ENCODE measurements at places on chromosomes 2 and 18.
A peak's percentile ranks its signal among the peaks of the same experiment; 100 is the strongest.

DNA sequence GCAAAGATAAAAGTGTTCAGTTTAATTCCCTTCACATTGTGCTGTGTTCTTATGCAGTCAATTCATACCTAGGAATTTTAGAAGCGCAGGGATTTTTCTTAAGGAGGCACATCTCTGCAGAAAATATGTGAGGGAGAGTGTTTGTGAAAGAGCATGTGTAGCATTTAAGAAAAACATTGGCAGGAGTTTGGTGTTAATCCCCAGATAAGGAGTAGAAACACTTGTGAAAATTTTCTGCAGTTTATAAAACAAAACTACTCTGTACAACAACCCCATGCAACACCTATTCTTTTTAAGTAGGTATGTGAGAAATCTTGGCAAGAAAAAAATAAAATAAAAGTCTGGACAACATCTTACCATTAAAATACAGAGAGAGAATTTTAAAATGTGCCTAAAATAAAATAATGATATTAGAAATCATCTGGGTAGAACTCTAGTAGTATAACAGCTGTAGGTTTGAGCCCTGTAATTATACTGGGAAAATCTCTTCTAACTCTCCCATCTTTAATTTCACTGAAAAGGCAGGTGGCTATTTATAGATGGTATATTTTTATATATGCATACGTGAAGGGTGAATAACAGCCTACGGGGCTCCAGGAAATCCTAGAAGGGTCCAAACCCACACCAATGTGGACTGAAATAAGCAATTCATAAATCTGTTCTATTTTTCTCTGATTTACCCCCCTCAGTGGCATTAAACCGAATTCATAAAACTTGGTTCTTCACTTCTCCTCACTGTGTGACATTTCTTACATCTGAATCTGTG is 6.6 kb downstream of the FZD7 start:
- DNase-seq, result no peak

GRCh38 chr2:113887009-113887792 is 2.7 kb upstream of the ACTR3 start:
- DNase-seq, result no peak

- no peak for DNase-seq
Observed at GRCh38 chr2:45441571-45441970, 169.5 kb downstream of the SRBD1 start.

- DNase-seq, result no peak
Observed at GRCh38 chr2:201127152-201127511, 11.2 kb downstream of the CFLAR start.

DNA sequence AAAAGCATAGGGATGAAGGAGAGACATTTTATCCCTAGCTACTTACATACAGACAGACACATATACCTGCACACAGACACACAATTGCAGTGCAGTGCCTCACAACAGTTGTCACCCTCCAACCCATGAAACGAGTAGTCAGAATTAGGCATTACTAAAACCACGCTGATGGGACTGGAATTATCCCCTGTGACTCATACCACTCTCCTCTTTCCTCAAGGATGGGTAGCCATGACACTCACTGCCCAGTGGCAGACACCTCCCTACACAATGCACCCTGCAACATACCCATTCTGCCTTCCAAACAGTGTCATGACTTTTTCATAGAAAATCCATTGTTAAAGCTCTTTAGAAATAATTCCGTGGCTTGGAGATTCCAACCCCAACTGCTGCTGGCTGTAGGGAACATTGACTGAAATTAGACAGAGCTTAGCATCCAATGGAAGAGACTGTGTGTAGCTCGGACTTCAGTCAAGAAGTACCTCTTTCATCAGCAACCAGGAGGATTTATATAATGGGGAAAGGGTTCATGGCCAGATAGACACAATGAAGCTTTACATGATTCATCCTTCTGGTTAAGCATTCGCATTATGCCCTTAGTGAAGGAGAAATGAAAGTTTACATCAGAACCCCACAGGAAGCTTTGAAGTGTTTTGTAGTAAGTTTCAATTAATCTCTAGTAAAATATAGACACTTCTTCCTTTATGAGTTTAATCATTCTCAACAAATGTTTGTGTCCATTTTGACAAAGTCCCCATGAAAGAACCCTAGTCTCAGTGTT is 155.2 kb downstream of the FBXO15 start:
- no peak for DNase-seq

DNA sequence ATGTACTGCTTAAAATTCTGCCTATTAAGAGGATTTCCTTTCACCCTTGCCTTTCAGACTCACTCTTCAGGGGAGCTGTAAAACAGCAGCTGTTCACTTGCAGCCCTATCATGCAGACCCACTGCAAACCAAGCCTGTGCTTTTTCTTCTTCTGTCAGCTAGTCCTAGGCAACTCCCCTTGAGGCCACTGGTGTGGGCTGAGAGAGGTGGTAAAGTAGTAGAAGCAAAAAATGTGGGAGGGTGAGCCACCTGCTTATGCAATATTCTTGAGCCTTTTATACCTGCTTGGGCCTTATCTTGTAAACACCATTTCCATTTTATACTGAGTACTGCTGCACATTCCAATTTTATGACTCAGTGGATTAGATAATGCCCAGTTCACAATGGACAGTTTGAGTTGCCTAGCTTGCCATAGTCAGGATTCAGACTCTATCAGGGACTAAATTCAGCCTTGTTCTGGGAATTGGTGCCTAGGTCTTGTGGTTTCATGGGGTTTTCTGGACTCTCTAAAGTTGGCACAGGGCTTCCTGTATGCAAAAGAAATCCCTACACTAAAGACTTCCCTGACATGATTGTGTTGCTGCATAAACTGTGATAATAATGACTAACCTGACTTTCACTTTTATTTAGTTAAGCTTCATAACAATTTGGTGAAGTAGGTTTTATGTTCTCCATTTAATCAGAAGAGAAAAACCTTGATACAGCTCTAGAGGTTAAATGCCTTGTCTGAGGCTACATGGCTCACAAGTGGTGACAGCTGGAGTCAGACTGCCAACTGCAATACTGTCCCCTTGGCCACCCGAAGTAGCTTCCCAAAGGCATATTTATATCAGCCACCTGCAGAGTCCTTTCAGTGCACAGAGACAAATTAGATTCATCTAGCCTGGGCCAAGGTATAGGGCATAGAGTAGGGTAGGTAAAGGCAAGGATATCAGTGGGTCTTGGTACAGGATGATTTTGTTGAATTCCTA is 47.4 kb upstream of the KDM3A start:
- no peak for DNase-seq

GRCh38 chr2:233856184-233856583 is 1.8 kb upstream of the HJURP start:
- DNase-seq, result no peak

DNA sequence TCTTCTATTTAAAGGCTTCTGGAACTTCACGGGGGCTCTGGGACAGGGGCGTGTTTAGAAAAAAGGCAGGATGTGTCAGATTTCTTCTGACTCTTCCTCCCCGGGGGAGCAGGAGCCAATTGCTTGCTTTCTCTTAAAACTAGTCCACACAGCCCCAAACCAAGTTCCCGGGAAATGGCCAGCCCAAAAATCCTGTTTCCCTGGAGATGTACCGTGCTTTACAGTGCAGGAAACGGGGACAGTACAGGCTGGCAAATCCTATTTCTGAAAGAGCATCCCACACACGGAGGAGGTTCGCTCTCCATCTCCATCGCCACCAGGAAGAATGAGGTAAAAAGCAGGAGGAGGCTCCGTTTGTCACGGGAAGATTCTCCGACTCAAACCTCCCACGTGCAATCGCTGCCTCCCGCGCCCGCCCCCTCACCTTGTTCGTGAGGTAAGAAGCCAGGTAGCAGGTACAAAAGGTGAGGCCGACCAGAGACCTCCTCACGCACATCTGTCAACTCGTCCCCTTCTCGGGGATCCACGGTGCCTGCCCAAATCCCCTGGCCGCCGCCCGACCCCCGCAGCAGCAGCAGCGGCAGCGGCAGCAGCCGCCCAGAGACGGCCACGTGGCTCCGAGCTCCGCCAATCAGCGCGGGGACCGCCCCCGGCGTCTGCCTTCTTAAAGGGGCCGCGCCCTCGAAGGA is 15.6 kb upstream of the RIOK3 start:
- peak; percentile 92 for DNase-seq

DNA sequence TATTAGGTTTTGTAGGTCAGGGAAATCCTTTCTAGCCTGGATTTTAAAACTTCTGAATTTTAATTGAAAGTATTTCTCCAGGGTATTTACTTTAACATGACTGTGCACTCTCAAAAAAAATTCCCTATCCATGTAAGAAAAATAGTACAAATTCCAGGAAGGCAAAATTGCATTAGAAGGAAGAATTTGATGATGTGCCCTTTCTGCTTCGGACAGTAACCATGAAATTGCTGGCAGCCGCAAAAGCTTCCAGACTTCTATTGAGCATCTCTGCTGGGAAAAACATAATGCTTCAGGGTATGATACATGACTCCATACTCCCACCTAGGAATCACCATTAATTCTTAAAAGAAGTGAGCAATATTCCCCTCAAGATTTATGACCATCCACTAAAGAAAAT is 17.2 kb upstream of the KLF7 start:
- no peak for DNase-seq

- DNase-seq, result no peak
Observed at GRCh38 chr18:27577752-27578151, 392.6 kb upstream of the CHST9 start.

DNA sequence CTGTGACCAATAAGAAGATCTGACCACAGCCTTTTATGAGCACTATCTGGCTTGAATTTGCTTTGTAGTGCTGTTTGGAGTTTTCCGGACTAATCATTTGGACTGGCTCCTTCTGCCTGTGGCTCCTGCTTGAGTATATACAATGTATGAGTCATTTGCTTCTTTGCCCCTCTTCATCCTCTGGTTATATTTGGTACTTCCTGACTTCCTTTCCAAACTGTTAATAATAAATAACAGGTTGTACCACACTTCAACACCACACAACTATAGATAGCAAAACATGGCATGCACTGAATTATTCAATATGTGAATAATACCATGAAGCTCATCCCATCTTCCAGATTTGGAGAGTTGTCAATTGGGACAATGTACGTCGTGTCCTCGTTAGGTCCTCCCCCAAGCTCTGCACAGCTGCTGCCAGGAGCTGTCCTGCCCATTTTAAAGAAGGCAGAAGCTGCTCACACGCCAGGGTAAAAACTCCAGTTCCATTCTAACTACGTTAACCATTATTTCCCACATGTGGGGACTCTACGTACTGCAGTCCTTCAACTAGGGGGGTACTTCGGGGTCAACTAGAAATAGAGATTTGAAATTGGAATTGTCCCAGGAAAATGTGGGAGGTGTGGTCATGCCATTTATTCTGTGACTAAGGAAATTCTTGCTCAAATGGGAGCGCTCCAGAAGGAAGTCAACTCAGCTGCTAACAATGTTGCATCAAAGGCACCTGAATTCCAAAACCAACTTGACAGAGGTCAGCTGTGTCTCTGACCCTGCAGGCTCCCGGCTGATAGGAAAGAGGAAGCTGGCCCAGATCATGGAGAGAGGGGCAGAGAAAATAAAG is 38.1 kb downstream of the ST8SIA5 start:
- no peak for DNase-seq

- DNase-seq, result no peak
Observed at GRCh38 chr2:29050591-29050990, 23.7 kb downstream of the PCARE start.

DNA sequence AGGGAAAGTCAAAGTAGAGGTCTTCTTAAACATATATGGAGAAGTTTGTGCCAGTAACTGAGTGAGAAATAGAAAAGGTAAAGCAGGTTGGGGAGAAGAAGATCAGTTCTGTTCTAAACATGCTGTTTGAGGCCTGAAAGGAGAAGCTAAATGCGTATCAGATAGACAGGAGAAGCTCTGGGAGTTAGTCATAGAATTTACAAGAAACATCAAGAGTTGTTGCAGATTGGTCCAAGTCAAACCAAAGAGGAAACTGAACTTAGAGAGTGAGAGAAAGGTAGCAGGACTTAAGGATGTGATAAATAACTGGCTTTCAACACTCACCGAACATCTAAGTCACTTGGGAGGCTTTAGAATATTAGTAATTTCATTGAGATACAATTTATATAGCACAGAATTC is 29.2 kb upstream of the CERS6 start:
- DNase-seq, result no peak

GRCh38 chr2:44615950-44616518 is 254.3 kb downstream of the CAMKMT start:
- DNase-seq, result no peak

GRCh38 chr2:45331410-45331786 is 279.7 kb downstream of the SRBD1 start:
- DNase-seq, result no peak

DNA sequence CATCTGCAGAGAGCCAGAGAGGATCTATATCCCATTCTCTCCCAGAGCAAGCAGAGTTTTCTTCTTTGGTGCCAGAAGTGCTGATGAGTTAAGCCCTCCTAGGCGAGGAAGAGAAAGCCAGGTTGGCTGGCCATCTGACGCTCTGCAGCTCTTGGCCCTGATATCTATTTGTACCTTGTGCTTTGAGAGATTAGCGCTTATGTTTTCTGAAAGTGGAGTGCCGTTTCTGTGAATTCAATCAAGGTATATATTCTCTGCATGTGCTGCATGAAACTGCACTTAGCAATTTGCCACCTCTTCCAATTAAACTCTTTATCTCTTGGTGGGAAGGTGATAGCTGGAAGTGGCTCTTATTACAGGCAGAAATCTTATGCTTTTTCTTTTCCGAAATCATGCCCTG is 177.5 kb downstream of the LPIN1 start:
- no peak for DNase-seq

GRCh38 chr18:39713961-39714360 is 2148.4 kb upstream of the CELF4 start:
- DNase-seq, result no peak

DNA sequence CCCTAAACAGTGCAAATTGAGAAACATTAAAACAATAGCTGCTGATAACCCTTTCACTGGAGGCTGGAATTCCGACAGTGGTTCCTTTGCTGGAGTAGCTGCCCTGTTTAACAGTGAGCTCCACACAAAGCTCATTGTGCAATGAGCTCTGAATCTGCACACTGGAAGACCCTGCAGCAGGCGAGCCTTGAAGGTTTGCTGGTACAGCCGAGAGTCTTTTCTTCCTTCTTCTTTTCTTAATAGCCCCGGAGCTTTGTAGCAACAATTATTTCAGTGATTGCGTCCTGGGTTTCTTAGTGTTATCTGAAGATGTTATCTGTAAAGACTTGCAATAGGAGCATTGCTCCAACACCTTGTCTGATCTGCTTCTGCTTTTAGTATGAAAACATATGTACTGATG is 50.8 kb upstream of the CXCR4 start:
- DNase-seq, result no peak

DNA sequence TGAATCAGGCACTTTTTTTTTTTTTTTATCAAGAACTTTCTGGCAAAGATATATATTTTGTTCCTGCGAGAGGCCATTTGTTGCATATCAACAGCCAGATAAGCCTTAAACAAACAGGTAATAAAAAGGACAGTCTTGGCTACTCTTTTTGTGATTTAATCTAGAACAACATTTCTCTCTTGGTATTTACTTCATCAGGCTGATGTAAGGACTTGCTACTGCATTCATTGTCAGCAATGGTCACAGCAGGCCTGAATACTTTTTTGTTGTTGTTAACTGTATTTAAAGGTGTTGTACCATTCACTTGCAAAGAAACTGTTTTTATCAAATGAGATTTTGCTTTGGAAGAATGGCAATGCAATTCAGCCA is 683.8 kb downstream of the IRS1 start:
- no peak for DNase-seq
